Glomerular endothelial cell (primary cell): ENCODE measurements at places on chromosomes 1 and 21. TPM values are rescaled to one million over a fixed set of nuclear protein-coding genes. Genes with fewer than 3 reads are reported as not detected.

DNA sequence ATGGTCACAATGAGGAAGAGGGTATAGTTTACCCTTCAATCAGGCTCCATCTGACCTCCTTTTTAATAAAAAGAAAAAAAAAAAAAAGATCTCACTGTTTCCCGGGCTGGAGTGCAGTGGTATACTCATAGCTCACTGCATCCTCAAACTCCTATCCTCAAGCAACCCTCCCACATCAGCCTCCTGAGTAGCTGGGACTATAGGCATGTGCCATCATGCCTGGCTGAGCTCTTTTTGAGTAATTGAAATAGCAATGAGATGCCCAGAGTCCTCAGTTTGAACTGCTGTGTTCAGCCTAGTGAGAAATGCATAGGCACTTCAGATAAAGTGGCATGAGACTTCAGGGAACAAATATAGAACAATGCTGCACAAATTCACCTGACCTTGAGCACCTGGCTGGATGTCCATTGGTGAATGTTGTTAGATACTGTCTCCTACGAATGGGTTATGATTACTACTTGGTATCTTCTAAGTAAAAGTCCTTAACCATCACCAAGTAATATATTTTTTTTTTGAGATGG is 67.6 kb downstream of the NR5A2 start:
- DNase-seq = no peak

GRCh38 chr1:48673332-48674105 is 103.2 kb downstream of the BEND5 start:
- DNase-seq = no peak

- no peak for DNase-seq
These were observed 106.7 kb downstream of the CAMTA1 start for GRCh38 chr1:6891781-6892579.

The RNU1-4 gene
- under 0.01 TPM in 2 replicates for total RNA-seq
